ENCODE measurements at places on chromosomes 4 and X.

- DNase-seq = no peak
Observed at GRCh38 chrX:2488621-2489285, 12.0 kb downstream of the DHRSX start.

DNA sequence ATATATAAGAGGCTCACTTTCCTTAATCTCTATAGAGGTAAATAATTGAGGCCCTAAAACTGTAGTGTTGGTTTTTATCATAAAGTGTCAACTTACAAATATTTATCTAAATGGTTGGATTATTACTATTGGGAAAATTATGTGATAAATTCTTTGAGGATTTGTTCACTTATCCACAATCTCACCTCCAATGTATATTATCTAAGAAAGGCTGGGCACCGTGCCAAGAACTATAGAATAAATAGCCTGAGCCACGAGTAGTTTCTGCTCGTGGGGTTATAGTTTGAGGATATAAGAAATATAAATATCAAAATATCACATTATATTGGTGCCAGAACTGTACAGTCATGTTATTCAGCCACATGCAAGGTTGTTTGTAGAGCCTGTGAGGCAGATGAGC lies 177.9 kb downstream of the VEGFC start:
- DNase-seq = no peak

DNA sequence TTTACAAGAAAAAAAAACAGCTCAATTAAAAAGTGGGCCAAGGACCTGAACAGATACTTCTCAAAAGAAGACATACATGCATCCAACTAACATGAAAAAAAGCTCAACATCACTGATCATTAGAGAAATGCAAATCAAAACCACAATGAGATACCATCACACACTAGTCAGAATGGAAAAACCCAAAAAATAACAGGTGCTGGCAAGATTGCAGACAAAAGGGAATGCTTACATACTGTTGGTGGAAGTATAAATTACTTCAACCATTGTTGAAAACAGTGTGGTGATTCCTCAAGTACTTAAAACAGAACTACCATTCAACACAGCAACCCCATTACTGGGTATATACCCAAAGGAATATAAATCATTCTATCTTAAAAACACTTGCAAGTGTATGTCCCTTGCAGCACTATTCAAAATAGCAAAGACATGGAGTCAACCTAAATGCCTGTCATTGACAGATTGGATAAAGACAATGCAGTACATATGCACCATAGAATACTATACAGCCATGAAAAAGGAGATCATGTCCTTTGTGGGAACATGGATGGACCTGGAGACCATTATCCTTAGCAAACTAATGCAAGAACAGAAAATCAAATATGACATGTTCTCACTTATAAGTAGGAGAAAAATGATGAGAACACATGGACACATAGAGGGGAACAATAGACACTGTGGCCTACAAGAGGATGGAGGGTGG lies 97.6 kb downstream of the RAB28 start:
- no peak for DNase-seq

DNA sequence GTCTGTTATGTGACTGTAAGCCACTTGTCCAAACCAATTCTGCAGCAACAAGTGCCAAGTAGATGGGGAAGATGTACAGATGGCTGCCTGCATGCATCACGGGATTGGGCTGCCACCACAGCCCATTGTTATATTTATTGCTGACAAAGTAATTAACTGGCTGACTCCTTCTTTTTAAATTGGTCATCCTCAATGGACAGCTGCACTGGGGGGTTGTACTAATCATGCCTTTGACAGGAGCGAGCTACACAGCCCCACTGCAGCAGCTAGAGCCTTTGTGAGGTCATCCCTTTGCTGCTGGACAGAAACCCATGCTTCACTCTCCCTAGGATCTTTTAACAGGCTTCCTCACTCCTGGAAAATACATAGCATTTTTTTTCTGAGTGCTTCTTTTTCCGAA lies 146.7 kb upstream of the CXXC4 start:
- no peak for DNase-seq

- DNase-seq = no peak
Observed at GRCh38 chr4:113289766-113290165, 240.3 kb downstream of the ANK2 start.

DNA sequence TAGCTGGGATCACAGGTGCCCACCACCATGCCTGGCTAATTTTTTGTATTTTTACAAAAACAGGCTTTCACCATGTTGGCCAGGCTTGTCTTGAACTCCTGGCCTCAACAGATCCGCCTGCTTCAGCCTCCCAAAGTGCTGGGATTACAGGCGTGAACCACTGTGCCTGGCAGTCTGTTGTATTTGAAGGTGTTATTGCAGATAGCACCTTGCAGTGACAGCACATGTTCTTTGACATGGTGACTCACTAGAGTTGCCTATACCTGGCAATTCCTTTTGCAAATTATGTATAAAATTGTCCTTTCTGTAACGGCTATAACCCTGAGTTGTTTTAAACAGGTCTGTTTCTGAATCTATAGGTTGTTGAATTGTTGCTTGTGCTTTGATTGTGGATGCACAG lies 7.9 kb downstream of the OGT start:
- DNase-seq = no peak

DNA sequence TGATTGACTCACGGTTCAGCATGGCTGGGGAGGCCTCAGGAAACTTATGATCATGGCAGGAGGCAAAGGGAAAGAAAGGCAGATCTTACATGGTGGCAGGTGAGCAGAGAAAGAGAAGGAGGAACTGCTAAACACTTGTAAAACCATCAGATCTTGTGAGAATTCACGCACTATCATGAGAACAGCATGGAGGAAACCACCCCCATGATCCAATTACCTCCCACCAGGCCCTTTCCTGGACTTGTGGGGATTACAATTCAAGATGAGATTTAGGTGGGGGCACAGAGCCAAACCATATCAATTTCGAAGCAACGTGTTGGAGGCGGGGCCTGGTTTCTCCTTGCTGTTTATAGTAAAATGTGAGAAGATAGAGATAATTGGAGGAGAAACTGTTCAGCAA lies 167.4 kb downstream of the GABRB1 start:
- DNase-seq = no peak

GRCh38 chrX:9526965-9527364 lies 62.1 kb downstream of the TBL1X start:
- DNase-seq = no peak

GRCh38 chr4:15649914-15650545 lies 5.1 kb downstream of the FBXL5 start:
- DNase-seq = no peak

GRCh38 chr4:151862766-151863165 lies 102.0 kb upstream of the GATB start:
- DNase-seq = no peak

- no peak for DNase-seq
Observed at GRCh38 chrX:150768580-150769190, 75.5 kb downstream of the MTMR1 start.

GRCh38 chr4:168451331-168451730 lies 29.0 kb downstream of the DDX60L start:
- no peak for DNase-seq
